ENCODE measurements at places on chromosomes 12 and 14. TPM values are rescaled to one million over a fixed set of nuclear protein-coding genes. Genes with fewer than 3 reads are reported as not detected.

GRCh38 chr12:85781766-85782165 lies 54.4 kb downstream of the RASSF9 start:
- DNase-seq, result no peak
- H3K4me1 ChIP-seq, result no peaks in the 10 kb centered on the region
- H3K4me3 ChIP-seq, result no peak overlapping the region
- no peak overlapping the region for H3K27ac ChIP-seq

Gene ATP5MC2
- 409 TPM for total RNA-seq

GRCh38 chr12:26711072-26711471 lies 121.9 kb downstream of the ITPR2 start:
- H3K4me3 ChIP-seq, result no peak overlapping the region
- H3K4me1 ChIP-seq, result peaks cover 17% of the 10 kb centered on the region
- peaks cover 20% of the 10 kb centered on the region for H3K36me3 ChIP-seq

Gene KIF5A
- 8.9 TPM for total RNA-seq

Gene GPR68
- total RNA-seq, result 0.66 TPM

Gene ACOT6
- not detected for total RNA-seq

Gene PLEKHG7
- not detected for total RNA-seq

- H3K4me1 ChIP-seq, result peaks cover 18% of the 10 kb centered on the region
- no peak for DNase-seq
- peaks cover 18% of the 10 kb centered on the region for H3K36me3 ChIP-seq
- H3K27ac ChIP-seq, result no peak overlapping the region
Observed at GRCh38 chr12:56590237-56590830, 39.8 kb downstream of the BAZ2A start.

Gene RNASE2
- 14.3 TPM for total RNA-seq

Gene ACOT4
- total RNA-seq, result 0.36 TPM

DNA sequence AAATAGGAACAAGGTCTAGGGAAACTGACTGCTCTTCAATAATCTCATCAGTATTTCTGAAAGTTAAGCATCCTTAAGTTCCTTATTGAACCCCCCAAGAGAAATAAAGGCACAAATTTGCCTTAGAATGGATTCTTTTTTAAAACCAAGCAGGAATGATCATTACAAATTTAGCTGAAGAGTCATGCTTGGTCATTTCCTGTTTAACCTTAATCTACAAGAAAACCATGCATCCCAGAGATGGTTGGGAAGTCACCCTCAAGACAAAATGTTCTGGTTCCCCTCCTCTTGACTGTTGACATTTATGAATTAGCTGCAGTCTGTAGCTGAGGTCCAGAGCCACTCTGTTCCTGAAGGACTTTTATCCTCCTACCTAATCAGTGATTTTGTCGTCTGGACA lies 291.8 kb upstream of the G2E3 start:
- peaks cover 9% of the 10 kb centered on the region for H3K4me1 ChIP-seq
- H3K27me3 ChIP-seq, result no peaks in the 10 kb centered on the region
- H3K4me3 ChIP-seq, result no peak overlapping the region
- H3K27ac ChIP-seq, result no peak overlapping the region
- H3K36me3 ChIP-seq, result no peaks in the 10 kb centered on the region

Gene PMEL
- not detected for total RNA-seq

Gene CACNA1C
- 165 TPM for total RNA-seq

- H3K4me3 ChIP-seq, result no peak overlapping the region
- no peak for DNase-seq
- no peaks in the 10 kb centered on the region for H3K4me1 ChIP-seq
- H3K27me3 ChIP-seq, result no peaks in the 10 kb centered on the region
- H3K27ac ChIP-seq, result no peak overlapping the region
Observed at GRCh38 chr12:76757694-76758093, 6.2 kb upstream of the ZDHHC17 start.

- no peak overlapping the region for H3K4me3 ChIP-seq
- H3K27ac ChIP-seq, result no peak overlapping the region
- H3K27me3 ChIP-seq, result no peaks in the 10 kb centered on the region
- no peaks in the 10 kb centered on the region for H3K36me3 ChIP-seq
Observed at GRCh38 chr12:21138016-21138415, 7.0 kb downstream of the SLCO1B1 start.
